Caco-2 (cell line): ENCODE measurements at places on chromosomes 2 and 18. TPM values are rescaled to one million over a fixed set of nuclear protein-coding genes. Genes with fewer than 3 reads are reported as not detected.
A peak's percentile ranks its signal among the peaks of the same experiment; 100 is the strongest.

GRCh38 chr18:9638886-9639285 is 24.5 kb upstream of the PPP4R1 start:
- DNase-seq = no peak
- no peaks in the 10 kb centered on the region for H3K36me3 ChIP-seq
- H3K4me3 ChIP-seq = no peak overlapping the region

- H3K4me1 ChIP-seq = peaks cover 6% of the 10 kb centered on the region; the same call in 1 of the 2 replicates
- no peak for DNase-seq
- H3K4me3 ChIP-seq = no peak overlapping the region
- H3K27ac ChIP-seq = no peak overlapping the region
Measured at GRCh38 chr2:43300781-43301583, 74.6 kb upstream of the ZFP36L2 start.

DNA sequence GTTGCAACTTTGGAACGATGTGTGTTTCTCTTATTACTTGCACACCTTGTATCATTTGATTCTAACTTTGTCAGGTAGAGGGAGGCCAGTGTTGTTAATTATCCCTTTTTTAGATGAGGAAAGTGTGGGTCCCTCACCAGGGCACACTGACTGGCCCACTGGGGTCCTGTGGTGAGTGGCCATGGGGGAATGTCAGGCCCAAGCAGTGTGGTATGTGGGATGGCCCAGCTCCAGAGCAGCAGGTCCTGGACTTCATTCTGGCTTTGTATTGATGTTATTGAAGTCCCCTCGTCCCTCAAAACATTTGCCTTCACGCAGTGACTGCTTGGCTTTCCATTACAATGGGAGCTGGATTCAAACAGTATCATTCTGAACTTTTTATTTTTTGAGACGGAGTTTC is 11.7 kb downstream of the NCK2 start:
- H3K36me3 ChIP-seq = no peaks in the 10 kb centered on the region; the same call in 1 of the 2 replicates
- no peak overlapping the region for H3K4me3 ChIP-seq
- no peak for DNase-seq
- H3K27me3 ChIP-seq = no peaks in the 10 kb centered on the region
- H3K4me1 ChIP-seq = peaks cover 7% of the 10 kb centered on the region; the same call in 1 of the 2 replicates

- H3K36me3 ChIP-seq = no peaks in the 10 kb centered on the region; the same call in 1 of the 2 replicates
- no peak overlapping the region for H3K4me3 ChIP-seq
- no peak overlapping the region for H3K27ac ChIP-seq
- no peaks in the 10 kb centered on the region for H3K27me3 ChIP-seq
- H3K4me1 ChIP-seq = no peaks in the 10 kb centered on the region
Measured at GRCh38 chr2:3387011-3387410, 7.5 kb downstream of the TRAPPC12 start.

GRCh38 chr2:85053802-85054201 is 79.4 kb upstream of the TCF7L1 start:
- peaks cover 13% of the 10 kb centered on the region for H3K4me1 ChIP-seq
- H3K36me3 ChIP-seq = peaks cover 2% of the 10 kb centered on the region; the same call in 1 of the 2 replicates
- H3K27me3 ChIP-seq = no peaks in the 10 kb centered on the region

GRCh38 chr18:38368886-38369285 is 803.3 kb upstream of the CELF4 start:
- H3K27me3 ChIP-seq = no peaks in the 10 kb centered on the region
- no peak overlapping the region for H3K27ac ChIP-seq
- DNase-seq = no peak

DNA sequence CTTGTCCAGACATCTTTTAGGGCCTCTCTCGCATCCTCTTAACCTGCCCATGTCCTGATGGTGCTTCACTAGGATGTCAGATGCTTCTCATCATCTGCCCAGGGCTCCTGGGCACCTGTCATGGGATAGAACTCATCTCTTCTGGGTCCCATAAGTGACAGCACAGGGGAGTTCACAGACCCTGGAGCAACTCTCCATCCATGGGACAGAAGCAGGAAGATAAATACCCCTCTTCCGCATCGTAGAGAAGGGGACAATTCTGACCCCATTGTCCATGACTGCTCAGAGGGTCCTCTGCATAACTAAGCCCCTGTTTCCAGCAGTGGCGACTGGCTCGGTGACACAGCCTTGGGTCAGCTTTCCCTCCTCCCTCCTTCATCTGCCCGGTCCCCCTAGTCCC is 82.3 kb downstream of the TWIST2 start:
- DNase-seq = no peak
- H3K4me1 ChIP-seq = no peaks in the 10 kb centered on the region
- H3K4me3 ChIP-seq = no peak overlapping the region
- no peaks in the 10 kb centered on the region for H3K27me3 ChIP-seq
- no peak overlapping the region for H3K27ac ChIP-seq
- H3K36me3 ChIP-seq = no peaks in the 10 kb centered on the region

DNA sequence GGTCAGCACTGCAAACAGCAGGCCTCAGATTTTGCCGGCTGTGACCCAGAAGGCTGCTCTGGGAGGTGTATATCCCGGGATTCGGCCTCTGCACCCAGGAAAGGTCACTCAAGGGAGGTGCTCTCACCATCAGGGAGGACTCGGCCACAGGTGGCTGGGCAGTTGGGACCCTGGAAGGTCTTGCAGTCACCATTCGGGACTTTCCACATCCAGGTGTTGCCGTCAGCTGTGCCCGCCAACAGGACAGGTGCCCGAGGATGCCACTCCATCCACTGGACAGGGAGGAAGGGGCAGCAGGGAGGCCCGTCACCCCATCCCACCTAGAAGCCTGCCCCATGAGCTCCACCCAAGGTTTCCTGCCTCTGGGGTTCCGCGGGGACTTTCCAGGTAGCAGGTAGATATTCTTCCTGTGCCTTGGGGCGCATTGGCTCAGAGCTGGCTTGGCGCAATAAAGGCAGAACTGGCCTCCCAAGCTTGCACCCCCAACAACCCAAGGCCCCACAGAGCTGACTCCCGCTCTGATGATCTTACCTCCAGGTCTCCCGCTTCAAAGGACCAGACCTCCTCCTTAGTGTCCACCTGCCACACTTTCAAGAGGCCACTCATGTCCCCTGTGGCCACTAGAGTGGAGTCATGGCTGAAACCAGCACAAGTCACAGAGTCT is 3.5 kb downstream of the AAMP start:
- H3K4me3 ChIP-seq = no peak overlapping the region
- peak overlapping the region; percentile 55 for H3K27ac ChIP-seq
- H3K36me3 ChIP-seq = peaks cover 6% of the 10 kb centered on the region; the same call in 1 of the 2 replicates
- H3K27me3 ChIP-seq = no peaks in the 10 kb centered on the region
- no peak for DNase-seq

DNA sequence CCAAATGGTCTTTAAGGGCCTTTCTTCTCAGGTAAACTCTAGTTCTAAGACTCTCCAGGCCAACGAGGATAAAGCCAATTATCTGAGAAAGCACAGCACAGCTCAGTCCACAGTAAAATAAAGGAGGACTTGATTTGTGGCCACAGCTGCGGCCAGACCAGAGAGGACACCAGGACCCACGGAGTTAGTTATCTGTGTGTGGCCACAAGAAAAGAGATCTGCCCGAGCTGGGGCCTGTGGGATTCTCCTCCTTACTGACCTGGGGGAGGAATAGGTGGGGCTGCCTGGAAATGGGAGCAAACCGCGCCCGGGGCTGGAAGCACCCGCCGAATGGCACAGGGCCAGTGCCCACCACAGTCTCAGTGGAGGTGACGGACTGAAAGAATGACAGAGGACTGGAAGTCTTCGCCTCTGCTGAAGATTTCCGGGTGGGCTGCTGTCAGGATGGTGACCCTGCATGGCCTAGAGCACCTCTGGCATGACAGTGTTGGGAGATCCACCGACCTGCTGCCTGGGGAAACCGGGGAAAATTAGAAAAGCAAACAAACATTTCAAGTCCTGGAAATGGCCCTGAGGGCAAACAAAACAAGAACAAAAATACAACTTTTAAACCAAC is 13.3 kb downstream of the PROC start:
- no peaks in the 10 kb centered on the region for H3K27me3 ChIP-seq
- DNase-seq = no peak
- no peak overlapping the region for H3K27ac ChIP-seq
- H3K4me3 ChIP-seq = no peak overlapping the region
- H3K4me1 ChIP-seq = no peaks in the 10 kb centered on the region

GRCh38 chr18:74289137-74289536 is 2.6 kb downstream of the CYB5A start:
- no peak overlapping the region for H3K27ac ChIP-seq
- H3K4me3 ChIP-seq = no peak overlapping the region
- 0 out of 2 replicates have a peak, but pooled peaks cover 5% of the 10 kb centered on the region for H3K4me1 ChIP-seq
- no peak for DNase-seq
- no peaks in the 10 kb centered on the region; the same call in 1 of the 2 replicates for H3K36me3 ChIP-seq

GRCh38 chr18:70197026-70197425 is 8.5 kb downstream of the RTTN start:
- H3K36me3 ChIP-seq = no peaks in the 10 kb centered on the region
- peaks cover 17% of the 10 kb centered on the region; the same call in 1 of the 2 replicates for H3K4me1 ChIP-seq
- H3K27ac ChIP-seq = no peak overlapping the region
- no peak for DNase-seq
- no peaks in the 10 kb centered on the region for H3K27me3 ChIP-seq
- no peak overlapping the region for H3K4me3 ChIP-seq

DNA sequence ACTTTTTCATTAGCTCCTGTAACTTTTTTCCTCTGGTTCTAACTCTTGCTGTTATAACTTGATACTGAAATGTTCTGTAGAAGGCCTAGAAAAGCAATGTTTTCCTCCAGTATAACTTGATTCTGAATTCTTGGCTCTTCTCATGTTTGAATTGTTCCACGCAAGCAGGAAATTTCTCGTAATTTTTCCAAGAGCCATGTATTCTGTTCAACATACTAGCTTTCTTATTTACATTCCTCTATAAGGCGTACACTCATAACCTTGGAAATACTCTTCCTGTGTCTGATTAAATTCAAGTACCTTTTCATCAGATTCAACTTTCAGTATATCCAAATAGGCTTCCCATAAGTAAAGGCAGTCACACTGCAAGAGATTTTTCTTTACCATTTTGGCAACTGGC is 109.1 kb downstream of the SMAD2 start:
- no peak overlapping the region for H3K4me3 ChIP-seq
- DNase-seq = no peak
- H3K27me3 ChIP-seq = no peaks in the 10 kb centered on the region
- H3K36me3 ChIP-seq = no peaks in the 10 kb centered on the region
- no peak overlapping the region for H3K27ac ChIP-seq
- H3K4me1 ChIP-seq = no peaks in the 10 kb centered on the region

DNA sequence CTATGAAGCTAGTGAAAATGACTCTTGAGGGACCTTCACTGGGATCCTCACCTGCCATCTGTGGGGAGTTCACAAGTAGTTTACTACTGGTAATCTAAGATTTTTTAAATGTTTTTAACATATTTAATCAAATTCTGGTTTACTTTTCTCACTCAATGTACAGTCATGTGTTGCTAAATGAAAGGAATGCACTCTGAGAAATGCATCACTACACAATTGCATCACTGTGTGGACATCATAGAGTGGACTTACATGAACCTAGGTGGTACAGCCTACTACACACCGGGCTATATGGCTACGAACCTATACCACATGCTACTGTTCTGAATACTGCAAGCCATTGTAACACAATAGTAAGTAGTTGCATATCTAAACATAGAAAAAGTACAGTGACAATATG is 528.0 kb downstream of the BCL11A start:
- no peaks in the 10 kb centered on the region for H3K27me3 ChIP-seq
- no peak for DNase-seq
- H3K4me1 ChIP-seq = no peaks in the 10 kb centered on the region
- no peaks in the 10 kb centered on the region for H3K36me3 ChIP-seq

DNA sequence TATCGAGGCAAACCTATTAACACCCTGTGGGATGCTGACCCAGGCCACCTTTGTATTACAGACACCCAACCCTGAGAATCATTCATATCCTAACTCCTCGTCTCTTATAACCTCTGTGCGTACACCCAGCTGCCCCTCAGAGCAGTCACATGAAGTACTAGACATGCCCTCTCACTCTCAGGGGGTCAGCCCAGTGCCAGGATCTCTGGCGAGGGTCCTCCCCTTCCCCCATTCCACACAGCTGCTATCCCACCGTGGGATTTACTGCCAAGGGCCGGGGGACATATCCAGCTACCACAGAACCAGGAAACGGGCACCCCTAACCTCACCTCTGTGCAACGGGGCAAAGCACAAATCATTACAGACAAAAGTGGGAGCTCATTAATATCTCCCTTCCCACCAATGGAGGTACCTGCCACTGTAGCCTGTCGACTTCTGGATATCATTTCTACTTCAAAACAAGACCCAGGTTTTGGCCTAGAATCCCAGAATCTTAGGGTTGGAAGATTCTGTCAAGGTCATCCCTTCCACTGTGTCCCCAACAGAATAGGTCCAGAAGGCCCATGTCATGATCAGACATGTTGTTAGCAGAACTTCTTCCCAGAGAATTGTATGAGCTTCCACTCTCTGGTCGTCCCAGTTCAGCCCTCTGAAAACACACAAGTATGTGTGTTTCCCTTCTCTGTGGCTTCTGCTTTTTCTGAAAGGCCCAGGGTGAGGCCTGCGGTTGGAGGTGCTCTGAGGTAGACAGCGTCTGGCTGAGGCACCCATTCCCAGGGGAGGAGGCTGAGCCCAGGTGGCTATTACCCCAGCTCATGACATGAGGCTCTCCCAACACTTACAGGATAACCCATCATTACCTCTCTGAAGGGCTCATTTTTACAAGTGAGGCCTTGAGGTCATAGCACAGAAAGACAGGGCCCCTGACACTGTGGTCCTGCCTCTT is 1.7 kb downstream of the TMBIM1 start:
- H3K27ac ChIP-seq = peak overlapping the region; percentile 100
- DNase-seq = no peak
- no peaks in the 10 kb centered on the region for H3K27me3 ChIP-seq

DNA sequence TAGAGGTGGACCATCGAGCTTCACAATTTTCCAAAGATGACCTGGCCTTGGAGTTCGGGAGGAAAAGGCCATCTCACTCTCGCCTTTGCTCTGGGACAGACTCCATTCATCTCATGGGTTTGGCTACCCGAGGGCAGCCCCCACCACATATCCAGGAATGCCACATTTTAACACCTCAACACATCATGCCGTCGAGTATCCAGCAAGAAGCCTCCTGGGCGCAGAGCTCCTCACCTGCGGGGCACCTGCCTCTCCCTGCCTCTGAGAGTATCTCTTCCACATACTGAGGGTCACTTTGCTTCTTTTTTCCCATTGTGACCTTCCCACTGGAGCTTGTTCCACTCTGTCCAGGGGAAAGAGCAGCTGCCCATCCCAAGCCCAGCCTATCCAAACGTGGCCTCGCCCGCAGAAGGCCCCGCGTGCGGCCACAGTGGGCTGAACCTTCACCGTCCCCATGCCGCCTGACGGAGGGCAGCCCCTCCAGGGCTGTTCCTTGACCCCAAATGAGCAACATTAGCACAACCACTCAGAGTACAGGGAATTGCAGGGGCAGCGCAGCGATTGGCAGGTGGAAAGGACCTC is 5.5 kb upstream of the LIMS2 start:
- H3K27ac ChIP-seq = no peak overlapping the region
- no peaks in the 10 kb centered on the region for H3K4me1 ChIP-seq
- DNase-seq = no peak
- H3K4me3 ChIP-seq = no peak overlapping the region

Gene HIBCH
- 32.0 and 34.4 TPM in 2 replicates for total RNA-seq

Gene ABCG5
- total RNA-seq = not detected in 2 replicates

Gene LCLAT1
- total RNA-seq = 52.2 and 55.8 TPM in 2 replicates

Gene RAX
- total RNA-seq = not detected in 2 replicates

Gene PARD6G
- 1.0 and 1.3 TPM in 2 replicates for total RNA-seq

Gene FBXO41
- 11.6 and 12.1 TPM in 2 replicates for total RNA-seq

Gene SGO2
- total RNA-seq = 20.1 and 21.3 TPM in 2 replicates
